ENCODE measurements at places on chromosomes 13 and 19.

- no peak for DNase-seq
Observed at GRCh38 chr19:16249826-16250404, 52.2 kb downstream of the AP1M1 start.

GRCh38 chr19:55694656-55695491 lies 19.8 kb downstream of the EPN1 start:
- no peak for DNase-seq

- DNase-seq = peak; percentile 6
Observed at GRCh38 chr19:50461066-50461875, 15.0 kb upstream of the EMC10 start.

DNA sequence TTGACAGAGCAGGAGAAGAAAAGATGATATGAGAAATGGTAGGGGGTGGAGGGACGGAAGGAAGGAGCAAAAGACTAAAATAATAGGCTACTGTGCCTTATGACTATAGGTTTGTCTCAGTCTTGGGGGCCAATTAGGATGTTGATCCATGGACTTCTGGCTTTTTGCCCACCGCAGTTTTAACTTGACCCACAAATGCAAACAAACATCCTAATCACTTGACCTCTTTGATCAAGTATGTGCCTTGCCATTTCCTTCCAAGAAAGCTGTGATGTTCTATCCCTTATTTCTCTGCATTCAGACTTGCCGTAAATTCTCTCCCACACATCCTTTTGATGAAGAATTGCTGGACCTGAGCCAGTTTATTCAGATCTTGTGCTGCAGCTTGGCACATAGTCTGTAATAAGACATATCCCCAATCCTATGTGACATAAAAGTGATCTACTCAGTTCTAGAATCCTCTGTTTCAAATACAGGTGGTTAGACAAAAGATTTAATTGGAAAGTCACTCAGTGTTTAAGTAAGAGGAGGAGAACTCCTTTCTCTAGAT lies 62.8 kb downstream of the TPT1 start:
- DNase-seq = no peak

DNA sequence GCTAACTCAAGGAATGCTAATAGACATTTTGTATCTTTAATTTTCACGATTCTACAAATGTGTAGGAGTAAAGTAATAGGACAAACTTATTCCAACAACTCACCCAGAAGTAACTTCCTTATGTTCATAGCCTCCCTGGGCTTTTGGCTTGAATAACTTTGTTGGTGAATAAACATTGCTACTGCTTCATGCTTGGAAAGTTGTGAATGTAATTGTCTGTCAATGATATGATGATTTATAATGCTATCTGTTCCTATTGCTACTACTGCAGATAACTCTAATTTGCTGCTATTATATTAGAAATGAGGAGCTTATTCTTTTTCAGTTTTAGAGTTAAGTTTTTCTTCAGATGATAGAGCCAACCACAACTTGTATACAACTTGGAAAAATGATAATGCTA lies 307.7 kb downstream of the PCDH9 start:
- no peak for DNase-seq

DNA sequence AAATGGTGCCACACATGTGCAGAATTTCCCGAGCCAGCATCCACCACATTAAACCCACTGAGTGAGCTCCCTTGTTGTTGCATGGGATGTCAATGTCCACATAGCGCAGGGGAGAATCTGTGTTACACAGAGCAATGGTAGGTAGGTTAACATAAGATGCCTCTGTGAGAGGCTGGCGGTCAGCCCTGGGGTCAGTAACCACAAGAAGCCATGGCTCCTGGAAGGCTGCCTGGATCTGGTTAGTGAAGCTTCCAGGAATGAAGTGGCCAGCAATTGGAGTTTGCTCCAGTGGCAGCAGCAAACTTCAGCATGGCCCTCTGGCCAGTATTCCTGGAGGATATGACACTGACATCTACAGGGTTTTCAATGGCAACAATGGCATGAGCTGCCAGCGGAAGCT lies 37.0 kb upstream of the PCDH9 start:
- DNase-seq = no peak

DNA sequence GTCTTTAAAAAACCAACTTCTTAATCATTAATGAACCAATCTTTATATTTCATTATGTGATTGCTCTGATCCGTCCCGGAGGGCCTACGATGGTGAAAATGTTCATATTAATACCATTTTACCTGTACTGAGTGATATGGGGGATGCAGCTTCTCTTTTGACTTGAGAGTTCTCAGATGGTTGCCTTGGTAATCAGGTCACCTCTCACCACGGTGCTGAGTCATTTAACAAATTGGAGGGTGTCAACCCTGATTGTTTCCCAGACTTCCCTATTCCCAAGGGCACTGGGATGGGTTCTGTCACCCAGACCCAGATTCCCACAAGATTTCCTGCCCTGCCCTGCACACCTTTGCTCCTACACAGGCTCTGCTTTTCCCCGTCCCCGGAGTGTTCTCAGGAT lies 128.5 kb upstream of the TMTC4 start:
- DNase-seq = no peak

GRCh38 chr13:55566334-55566733 lies 1574.4 kb upstream of the PRR20A start:
- DNase-seq = no peak

DNA sequence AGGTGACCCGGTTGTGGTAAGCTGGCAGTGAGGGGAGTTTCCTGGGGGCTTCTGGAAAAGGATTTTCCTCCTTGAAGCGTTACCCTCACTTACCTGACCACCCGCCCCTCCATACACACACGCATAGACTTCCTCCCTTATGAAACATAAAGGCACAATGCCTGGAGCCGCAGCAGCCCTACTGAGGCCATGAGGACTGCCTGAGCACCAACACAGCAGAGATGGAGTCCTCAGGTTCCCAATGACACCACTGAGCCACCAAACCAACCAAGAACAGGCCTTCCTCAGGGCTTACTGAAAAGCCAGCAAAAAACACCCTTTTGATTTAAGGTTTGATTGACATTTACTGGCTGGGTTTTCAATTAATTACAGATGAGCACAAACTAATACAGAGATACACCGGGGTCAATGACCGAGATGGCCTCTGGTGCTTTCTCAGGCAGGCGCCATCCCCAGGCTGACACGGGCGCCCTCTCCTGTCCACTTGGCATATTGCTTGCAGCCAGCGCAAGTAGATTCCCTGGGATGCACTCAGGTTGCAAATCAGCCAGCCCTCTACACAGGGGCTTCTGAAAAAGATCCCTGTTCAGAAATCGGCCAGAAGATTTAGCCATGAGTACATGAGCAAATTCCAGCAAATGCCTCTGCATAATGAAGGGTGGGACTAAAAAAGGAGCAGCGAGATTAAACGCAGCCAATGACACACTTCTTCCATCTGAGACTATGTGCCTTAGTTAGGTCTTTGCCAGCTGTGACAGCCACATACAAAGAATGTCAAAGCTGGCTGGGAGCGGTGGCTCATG lies 14.8 kb downstream of the OPA3 start:
- DNase-seq = no peak

- DNase-seq = no peak
Observed at GRCh38 chr19:49217382-49217781, 59.8 kb downstream of the TRPM4 start.

DNA sequence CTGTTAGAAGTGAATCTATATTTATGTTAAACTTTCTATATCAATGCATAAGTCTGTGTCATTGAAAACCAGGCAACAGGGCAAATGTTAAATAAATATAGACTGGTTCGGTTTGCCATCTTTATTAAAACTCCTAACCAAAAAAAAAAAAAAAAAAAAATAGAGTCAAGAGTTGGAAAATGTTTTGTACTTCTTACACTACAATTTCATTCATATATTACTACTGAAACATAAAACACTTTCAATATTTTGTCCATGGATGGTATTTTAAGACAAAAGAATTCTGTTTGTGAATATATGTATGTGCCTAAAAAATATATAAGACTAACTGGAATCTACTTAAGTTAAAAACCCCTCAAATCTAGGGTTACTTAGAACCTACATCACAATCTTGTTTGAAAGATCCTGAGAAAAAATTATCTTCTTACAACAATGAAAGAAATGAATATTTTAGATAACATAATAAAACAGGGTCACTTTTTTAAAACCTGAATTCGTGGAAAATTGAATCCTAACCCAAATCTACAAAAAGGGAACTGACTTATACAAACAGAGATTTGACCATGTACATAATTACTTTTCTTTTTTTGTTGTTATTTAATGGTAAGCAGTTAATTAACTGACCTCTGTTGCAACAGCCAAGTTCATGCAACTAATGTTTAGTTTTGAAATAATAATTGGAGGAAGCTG lies 5.1 kb downstream of the DACH1 start:
- DNase-seq = no peak

- DNase-seq = no peak
Observed at GRCh38 chr13:63741029-63741813, 2325.6 kb upstream of the PCDH20 start.

- DNase-seq = no peak
Observed at GRCh38 chr13:87582399-87582798, 88.8 kb upstream of the SLITRK5 start.

GRCh38 chr19:46391296-46392251 lies 21.8 kb downstream of the CCDC8 start:
- no peak for DNase-seq

DNA sequence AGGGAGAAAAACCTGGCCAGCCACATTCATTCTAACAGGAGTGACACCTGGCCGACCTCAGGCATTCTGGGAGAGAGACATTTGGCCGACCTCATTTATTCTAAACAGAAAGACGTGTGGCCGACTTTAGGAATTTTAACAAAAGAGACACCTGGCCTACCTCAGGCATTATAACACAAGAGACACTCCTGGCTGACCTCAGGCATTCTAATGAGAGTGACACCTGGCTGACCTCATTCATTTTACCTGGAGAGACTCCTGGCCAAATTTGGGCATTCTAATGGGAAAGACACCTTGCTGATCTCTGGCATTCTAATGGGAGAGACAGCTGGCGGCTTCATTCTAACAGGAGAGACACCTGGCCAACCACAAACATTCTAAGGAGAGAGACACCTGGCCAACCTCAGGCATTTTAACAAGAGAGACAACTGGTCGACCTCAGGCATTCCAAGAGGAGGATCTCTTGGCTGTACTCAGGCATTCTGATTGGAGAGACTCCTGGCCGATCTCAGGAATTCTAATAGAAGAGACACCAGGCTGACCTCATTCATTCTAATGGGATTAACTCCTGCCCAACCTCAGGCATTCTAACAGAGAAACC lies 1353.9 kb downstream of the UQCRFS1 start:
- no peak for DNase-seq

- no peak for DNase-seq
Observed at GRCh38 chr13:110444226-110444653, 117.3 kb downstream of the RAB20 start.

All from BJ (cell line).